ENCODE measurements at places on chromosomes 7 and 10. TPM values are rescaled to one million over a fixed set of nuclear protein-coding genes. Genes with fewer than 3 reads are reported as not detected.

- no peak for DNase-seq
Observed at GRCh38 chr10:91366704-91367103, 43.4 kb upstream of the HECTD2 start.

DNA sequence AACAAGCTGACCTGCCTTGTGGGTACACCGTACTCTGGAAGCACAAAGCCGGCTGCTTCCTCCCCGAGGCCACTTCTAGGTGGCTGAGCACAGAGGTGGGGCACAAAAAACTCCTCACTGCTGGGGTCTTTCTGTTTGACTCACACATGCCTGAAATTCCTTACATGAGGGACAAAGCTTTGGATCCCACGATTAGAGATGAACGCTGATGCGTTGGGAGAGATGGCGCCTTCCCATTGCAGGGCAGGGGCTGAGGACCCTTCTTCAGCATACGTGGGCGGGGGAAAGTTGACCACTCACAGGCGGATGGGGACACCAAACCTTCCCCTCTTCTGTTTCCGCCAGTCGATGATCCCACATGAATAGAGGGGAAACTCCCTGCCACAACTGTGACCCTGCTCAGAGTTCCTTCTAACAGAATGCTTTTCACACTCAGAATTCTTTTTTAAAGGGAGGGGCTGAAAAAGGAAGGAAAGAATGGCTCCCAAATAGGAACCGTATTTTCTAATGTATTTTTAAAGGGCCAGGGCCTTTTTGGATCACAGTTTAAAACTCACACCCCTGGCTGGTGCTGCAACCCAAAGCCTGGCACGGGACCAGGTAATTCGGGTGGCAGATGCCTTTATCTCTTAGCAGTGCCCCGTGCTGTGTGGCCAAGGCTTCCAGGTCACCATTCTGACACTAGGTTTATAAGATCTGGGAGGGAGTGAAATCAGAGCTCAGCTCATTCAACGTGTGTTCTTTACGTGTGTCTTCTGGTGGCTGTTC lies 134.0 kb downstream of the PRKAG2 start:
- DNase-seq: no peak

DNA sequence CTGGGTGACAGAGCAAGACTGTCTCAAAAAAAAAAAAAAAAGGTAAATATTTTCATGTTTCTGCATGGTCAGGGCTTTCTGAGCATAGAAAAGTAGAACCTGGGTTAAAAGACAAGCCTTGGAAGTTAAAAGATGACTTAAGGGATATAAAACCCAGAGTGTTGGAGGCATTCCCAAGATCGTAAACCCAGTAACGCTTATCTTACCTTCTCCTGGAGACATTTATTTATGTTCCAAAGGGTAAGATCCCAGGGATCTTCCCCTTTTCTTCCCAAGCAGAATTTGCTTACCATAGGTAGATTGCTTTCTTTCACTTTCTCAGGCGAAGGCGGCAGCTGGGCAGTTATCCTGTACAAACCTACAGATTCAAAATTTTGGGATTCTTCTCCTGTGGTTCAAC lies 22.2 kb downstream of the SUGCT start:
- no peak for DNase-seq

Gene PIP
- total RNA-seq: not detected

DNA sequence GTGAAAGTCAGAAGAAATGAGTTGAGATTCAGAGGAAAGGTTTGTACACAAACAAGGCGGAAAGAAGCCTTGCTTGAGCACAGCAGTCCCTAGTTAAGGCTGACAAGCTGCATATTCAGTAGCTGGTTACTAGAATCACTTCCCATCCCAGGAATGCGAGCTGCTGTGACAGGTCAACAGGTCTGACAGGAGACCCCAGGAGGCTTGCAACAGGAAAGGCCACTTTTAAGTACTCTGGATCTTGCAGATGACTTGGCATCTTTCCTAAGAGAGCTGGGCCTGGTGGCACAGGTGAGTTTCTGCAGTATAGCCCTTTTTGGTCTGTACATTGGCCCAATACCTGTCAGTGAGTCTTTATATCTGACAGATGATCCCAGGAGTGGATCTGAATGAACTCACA lies 35.7 kb upstream of the UNC5B start:
- DNase-seq: no peak
